Posterior vena cava (tissue), 2 donors: ENCODE measurements at places on chromosomes 2 and 18. TPM values are rescaled to one million over a fixed set of nuclear protein-coding genes. Genes with fewer than 3 reads are reported as not detected.

- no peak for DNase-seq
Observed at GRCh38 chr18:23936381-23936958, 78.1 kb upstream of the TTC39C start.

DNA sequence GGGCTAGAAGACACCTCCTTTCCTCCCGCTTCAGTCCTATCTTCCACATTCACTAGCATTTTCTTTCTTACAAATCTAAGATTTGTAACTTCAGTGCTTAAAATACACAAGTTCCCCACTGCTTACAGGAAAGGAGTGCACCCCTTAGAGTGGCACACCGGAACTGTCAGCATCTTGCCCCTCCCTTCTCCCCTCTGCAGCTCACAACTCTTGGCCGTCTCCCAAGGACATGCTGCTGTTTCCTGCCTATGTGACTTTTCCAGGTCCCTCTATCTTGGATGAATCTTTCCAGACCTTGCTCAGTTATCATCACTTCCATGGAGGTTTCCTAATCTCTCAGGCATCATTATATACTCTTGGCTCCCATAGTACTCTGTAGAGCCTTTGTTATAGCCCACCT is 334.8 kb downstream of the CELF4 start:
- no peak for DNase-seq

Gene SALL3
- total RNA-seq, result not detected

Gene NOL4
- 0.79 TPM for total RNA-seq

- no peak for DNase-seq
Observed at GRCh38 chr2:32732120-32732519, 104.3 kb downstream of the TTC27 start.

Gene FZD7
- total RNA-seq, result 32.0 TPM

Gene SLC19A3
- 2.4 TPM for total RNA-seq
